ENCODE measurements at places on chromosomes 6 and 20. TPM values are rescaled to one million over a fixed set of nuclear protein-coding genes. Genes with fewer than 3 reads are reported as not detected.
A peak's percentile ranks its signal among the peaks of the same experiment; 100 is the strongest.

DNA sequence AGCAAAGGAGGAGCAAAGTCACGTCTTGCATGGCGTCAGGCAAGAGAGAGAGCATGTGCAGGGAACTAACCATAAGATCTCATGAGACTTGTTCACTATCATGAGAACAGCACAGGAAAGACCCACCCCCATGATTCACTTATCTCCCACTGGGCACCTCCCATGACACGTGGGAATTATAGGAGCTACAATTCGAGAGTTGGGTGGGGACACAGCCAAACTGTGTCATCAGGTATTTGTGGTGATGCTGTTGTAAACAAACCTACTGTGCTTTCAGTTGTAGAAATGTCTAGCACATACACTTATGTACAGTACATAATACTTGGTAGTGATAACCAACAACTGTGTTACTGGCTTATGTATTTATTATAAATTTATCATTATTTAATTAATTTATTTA, 128.3 kb downstream of the UTRN start:
- no peak for DNase-seq

GRCh38 chr6:134254118-134254517, 63.8 kb downstream of the SGK1 start:
- DNase-seq: no peak

- DNase-seq: peak; percentile 93
Observed at GRCh38 chr6:33692760-33693158, 18.7 kb downstream of the UQCC2 start.

SPTLC3 gene
- 4.7 TPM for total RNA-seq

- no peak for DNase-seq
Observed at GRCh38 chr6:121647905-121648304, 212.5 kb downstream of the GJA1 start.

DNA sequence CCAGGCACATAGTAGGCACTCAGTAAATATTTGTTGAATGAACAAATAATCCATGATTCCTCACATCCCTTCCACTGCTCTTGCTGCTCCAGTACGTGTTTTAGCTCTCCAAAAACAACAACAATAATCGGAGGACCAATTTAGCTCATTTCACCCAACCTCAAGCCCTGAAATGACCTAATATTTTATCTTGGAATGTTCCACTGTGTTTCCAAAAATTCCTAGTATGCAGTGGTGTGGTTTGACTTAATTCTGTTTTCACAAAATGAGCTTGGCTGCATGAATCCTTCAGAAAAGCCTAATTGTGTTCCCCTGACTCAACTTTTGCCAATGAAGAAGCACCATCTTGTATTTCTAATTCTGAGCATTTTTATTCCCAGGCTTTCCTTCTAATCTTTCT, 168.0 kb upstream of the PHACTR1 start:
- no peak for DNase-seq

All from spleen (tissue), 13 donors.